ENCODE measurements at places on chromosomes 7 and 10.

DNA sequence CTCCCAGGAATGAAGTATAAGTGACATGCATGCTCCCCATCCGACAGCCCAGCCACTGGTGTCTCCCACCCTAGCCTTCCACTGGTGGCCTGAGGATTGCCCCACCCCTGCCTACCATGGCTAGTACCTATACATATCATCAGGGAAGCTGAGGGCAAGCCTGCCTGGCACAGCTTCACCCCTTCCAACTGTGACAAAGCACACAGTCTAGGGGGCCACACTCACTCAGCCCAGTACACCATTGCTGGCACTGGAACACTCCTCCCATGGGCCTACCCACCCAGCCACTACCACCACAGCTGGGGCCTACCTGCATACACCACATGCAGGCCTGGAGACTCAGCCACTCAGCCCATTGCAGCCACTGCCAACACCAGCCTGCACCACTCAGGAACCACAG lies 393.1 kb upstream of the STEAP1 start:
- no peak for DNase-seq

DNA sequence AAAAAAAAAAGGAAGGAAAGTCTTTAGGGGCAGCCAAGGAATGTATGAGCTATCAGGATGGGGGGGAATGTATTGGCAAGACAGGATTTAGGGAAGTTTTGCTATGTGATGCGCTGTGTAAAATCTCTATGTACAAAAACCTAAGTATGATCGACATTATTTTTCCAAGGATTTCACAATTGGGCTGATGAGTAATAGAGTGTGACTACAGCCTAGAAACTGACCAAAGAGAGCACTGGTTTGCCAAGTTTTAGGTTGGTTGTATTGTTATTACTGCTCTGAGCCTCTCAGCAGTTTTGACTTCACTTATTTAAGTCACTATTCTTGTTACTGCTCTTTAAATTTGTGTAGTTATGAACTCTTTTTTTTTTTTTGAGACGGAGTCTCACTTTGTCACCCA lies 107.3 kb downstream of the NRCAM start:
- DNase-seq, result no peak

- DNase-seq, result no peak
Measured at GRCh38 chr10:36188080-36188453, 546.0 kb upstream of the FZD8 start.

DNA sequence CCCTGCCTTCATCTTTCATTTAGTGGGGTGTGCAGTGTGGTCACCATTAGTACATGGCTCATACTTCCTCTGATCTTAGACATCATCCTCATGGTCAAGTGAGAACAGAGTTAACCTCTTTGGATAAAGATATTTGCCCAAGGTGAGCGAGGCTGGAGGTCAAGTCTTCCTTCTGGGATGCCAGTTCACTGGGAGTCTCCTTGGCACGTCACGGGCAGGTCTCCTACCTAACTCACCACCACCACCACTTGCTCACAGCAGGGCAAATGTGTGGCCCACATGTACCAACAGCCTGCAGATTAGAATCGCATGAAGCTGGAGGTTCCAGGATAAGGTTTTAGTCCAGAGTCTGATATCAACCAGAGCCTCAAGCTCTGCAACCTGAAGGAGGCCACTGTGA lies 164.6 kb downstream of the USP6NL start:
- DNase-seq, result no peak

- DNase-seq, result peak; percentile 67
Measured at GRCh38 chr7:138886501-138886917, 88.5 kb upstream of the ATP6V0A4 start.

DNA sequence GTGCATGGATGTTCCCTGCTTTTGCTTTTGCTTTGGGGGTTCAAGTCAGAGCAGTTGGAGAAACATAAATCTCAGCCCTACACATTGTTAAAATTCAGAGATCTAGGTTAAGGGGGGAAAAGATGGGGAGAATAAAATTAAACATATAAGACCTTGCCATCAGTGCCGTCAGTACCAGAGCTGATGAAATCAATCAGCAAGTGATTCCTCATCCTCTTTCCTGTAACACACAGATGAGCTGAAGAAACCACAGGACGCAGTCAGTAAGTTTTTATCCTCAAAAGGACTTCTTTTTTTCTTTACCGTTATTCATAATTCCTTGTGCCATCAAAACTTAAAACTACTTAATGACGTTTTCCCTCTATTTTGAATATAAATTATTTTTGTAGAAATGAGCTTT lies 5.9 kb downstream of the HECW1 start:
- DNase-seq, result no peak
